COLO829 (cell line): ENCODE measurements at places on chromosomes 4 and X.
A peak's percentile ranks its signal among the peaks of the same experiment; 100 is the strongest.

- DNase-seq: no peak
These were observed 13.2 kb downstream of the MTTP start for GRCh38 chr4:99587803-99588202.

GRCh38 chr4:25448379-25449109 lies 71.5 kb downstream of the ANAPC4 start:
- no peak for DNase-seq

- DNase-seq: no peak
These were observed 1.3 kb downstream of the ANAPC4 start for GRCh38 chr4:25378437-25378743.

DNA sequence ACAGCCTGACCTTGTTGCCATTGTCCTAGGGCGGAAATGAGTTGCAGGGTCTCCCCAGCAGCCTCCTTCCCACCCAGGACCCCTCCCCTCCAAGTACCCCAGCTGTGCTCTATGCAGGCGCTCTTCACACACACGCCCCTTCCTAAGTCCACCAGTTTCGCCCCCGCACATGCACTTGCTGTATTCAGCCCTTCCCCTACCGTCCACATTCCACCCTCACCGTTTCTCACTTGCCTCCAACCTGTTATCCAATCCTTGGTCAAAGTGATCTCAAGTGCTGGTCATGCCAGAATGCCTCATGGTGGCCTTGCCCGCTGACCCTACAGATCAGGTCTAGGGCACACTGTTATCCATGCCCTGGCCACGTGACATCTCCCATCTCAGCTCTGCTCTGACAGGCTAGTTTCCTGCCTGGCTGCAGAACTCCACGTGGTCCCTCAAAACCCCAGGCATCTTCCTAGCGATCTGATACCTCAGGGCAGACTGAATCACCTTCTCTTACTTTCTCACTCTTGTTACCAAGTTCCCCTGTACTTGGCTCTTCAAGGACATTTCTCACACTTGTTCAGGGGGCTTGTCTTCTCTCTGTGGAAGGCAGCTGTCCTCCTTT lies 39.7 kb downstream of the NSG1 start:
- DNase-seq: no peak

DNA sequence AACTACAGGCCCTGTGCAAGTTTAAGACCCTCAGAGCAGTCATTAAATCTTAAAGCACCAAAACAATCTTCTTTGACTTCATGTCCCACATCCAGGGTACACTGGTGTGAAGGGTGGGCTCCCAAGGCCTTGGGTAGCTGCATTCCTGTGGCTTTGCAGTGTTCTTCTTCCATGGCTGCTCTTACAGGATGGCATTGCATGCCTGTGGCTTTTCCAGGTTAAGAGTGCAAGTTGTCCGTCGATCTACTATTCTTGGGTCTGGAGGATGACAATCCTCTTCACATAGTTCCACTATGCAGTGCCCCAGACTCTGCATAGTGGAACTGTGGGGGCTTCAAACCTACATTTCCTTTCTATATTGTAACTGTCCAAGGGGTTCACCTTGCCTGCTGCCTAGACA lies 494.5 kb downstream of the CFAP47 start:
- DNase-seq: no peak

DNA sequence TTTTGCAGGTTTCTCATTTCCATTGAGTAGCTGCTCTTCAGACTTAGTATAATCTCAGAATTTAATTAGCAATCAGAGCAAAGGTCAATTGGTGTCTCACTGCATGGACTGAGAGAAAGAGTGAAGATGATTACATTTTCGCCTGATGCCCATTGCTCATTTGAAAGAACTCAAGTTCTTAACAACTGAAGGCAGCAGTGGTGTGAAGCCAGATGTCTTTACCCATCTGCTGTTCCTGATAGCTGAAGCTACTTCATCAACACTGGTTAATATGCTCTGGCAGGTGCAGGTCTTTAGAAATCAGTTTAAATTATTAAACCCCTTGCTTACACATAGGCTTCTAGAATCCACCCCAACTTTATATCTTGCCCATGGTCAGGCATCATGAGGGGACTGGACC lies 64.5 kb upstream of the FRAS1 start:
- DNase-seq: no peak

- DNase-seq: no peak
These were observed 1910.0 kb upstream of the TENM3 start for GRCh38 chr4:180333162-180333561.

GRCh38 chr4:154707877-154708276 lies 35.9 kb upstream of the LRAT start:
- peak; percentile 95 for DNase-seq

DNA sequence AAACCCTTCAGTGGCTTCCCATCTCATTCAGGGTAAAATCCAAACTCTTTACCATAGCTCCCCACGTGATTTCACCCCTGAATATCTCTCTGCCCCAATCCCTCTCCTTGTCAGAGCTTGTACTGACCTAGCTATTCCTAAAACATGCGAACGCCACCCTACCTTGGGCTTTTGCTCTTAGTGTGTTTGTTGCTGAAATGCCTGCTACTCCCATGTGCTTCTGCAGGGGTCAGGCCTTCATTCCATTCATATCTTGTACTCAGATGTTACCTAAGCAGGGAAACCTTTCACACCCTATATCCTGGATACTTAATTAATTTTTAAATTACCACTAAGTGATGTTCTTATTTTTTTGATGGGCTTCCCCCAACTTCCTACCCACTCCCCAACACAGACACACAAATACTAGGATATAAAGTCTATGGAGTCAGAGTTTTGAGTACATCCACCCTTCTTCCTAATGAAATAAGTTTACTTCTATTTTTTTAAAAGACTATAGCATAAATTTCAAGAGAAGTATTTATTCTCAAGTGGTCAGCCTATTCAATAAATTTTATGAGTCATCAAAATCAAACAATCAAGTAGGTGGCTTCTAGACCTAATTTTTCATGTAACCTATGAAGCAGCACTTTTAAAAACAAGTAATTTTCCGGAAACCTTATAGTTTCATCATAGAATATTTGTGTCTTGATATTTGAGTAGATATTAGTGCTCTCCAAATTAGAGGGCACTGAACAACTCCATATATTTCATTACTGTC lies 189.4 kb downstream of the RAPGEF2 start:
- no peak for DNase-seq

DNA sequence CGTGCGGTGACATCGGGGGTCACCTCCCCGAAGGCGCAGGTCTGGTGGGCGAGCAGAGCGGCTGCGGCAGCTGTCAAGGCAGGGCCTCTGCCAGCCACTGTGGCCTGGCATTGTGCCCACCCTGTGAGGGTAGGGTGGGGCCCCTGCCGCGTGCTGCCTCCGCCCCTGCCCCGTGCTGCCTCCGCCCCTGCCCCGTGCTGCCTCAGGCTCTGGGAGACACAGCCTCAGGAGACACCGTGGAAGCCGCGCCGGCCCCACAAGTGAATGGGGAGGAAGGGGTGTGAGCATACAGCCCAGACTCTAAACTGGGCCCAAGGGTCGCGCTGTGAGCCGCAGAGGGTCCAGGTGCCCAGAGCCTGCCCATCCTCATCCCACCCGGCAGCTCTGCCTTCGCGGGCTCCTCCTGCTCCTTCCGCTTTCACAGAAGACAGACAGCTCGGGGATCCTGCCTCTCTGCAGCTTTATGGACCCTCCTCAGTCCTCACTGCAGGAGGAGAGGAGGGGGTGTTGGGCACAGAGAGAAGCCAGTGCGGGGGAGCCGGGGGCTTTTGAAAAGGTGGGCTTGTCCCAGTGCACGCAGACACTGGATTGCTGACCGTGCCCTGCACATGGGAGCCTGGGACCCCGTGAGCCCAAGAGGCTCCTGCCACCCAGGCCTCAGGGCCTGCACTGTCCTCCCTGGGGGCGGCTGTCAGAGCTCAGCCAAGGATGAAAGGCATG lies 27.4 kb downstream of the PCGF3 start:
- no peak for DNase-seq

DNA sequence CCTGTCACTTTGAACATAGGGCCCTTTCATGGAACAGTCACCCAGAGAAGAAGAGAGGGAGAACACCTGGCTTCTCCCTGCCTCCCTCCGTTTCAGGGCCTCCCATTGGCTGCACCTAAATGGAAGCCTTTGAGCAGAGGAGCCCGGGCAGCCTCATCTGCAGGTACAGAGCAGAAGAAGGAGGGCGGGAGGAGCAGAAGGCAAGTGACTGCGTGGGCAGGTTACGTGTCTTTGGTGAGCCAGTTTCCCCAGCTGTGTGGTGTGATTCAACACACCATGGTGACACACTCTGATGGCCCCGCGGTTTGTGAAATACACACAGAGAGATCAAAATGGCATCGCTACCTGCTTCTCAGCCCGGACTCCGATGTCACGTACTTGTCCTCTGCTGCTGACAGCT lies 431 bp downstream of the C4orf50 start:
- DNase-seq: no peak

- DNase-seq: no peak
These were observed 23.1 kb upstream of the TMEM184C start for GRCh38 chr4:147594107-147594506.

GRCh38 chr4:1991596-1992434 lies 17.0 kb downstream of the NELFA start:
- no peak for DNase-seq

DNA sequence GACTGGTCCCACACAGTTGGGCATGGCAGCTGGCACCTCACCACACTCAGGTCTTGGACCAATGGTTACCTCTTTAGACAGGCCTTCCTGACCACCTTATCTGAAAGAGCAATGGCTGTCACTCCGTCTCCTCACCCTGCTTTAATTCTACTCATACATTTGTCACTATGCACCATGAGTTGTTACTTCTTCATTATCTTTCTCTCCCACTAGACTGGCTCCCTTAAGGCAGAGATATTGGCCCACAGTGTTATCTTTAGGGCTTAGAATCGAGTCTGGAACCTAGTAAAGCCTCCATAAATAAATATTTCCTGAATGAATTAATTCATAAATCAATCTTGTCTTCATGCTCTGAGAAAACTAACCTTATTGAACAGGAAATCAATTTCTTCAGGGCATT lies 46.6 kb downstream of the DCHS2 start:
- no peak for DNase-seq

DNA sequence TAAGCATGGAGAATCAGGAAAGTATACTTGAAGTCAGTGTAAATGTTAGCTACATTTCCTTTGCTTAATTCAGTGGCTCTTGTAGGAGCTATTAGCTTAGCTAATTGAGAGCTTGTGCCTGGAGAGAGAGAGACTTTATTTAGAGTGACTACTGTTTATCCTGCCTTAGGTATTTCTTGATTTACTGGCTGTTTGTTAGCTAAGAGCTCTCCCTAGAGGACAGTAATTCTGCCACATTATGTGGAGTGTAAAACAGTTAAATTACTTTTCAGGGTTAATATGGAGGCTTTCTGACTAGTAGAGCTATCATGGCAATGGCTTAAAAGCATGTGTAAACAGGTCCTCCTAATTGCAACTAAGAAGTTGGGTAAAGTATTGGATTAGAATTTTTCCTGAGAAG lies 306.5 kb upstream of the TECRL start:
- no peak for DNase-seq

DNA sequence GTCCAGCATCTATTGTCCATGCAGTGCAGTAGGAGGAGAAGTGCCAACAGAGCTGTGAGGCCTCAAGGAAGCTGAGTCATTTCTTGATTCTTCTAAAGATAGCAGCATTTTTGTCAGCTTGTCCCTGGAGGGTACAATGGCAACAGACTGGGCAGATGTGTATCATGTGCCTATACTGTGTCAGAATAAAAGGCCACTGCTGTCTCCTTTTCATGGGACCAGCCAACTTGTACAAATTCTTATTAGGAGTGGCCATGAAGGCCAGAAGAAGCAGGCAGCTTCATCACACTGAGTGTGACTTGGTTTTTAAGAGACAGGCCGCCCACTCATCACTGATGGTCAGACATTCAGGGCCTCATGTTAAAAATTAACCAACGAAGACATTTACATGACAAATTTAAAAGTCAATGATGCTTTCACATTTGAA lies 185.0 kb upstream of the FAM241A start:
- peak; percentile 61 for DNase-seq

- DNase-seq: no peak
These were observed 924.0 kb upstream of the INTU start for GRCh38 chr4:126708716-126709115.

DNA sequence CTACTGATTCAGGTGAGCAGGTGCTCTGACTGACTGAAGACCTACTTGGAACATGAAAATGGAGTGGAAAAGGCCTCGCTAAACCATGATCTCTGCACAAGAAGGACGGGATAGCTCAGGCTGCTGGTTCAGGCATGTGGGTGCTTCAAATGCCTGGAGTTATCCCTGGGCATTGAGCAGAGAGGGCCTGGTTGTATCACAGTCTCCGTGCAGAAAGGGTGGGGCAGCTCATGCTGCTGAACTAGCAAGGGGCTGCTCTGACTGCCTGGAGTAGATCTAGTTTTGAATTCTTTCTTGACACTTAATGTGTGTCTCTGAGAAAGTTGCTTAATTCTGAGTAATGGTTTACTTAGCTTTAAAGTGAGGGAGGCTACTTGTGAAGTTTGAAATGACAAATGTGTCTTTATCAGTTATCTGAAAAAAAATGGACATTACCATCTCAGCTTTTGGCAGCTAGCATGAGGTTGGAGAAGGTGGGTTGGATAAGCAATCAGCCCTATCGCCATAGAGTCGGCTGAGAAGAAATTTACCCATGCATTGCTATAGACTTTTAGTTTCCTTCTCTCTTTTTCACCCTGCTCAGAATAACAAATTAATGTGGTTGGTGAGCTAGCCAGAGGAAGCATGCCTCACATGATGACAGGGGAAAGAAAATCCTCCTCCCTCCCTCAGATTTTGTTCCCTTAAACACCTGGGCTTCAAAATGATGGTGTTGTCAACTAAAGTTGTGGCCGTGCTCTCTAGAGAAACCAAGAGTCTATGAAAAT lies 832.4 kb downstream of the STIM2 start:
- no peak for DNase-seq

DNA sequence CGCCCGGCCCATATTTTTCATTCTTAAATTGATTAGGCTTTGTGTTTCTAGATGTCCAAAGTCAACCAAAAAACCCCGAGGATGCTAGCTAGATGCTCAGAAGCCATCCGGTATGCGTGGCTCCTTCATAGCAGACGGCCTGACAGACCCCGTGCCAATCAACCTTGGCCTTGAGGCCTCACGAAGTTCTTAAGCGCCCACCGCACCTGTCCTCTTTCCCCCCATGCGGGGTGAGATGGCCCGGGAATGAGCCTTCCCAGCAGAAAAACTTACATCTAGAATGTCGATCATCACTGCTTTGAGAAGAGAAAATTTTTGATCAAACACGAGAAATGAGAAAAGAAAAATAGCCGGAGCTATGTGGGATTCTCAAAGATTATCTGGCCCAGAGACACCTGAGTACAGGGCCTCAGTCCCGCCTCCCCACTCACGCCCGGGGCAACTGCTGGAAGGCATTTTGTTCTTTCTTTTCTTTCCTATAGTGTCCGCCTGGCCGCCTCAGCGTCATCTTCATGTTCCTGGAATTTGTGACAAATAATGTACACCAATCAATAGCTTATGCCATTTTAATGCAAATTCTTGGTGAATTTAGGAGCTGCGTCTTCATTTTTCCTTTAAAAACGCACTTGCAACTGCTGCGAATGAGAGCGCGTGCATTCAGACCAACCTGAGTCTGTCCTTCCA lies 1.6 kb upstream of the NAT8L start:
- no peak for DNase-seq
